ENCODE measurements at places on chromosomes 3 and 15.

GRCh38 chr15:39195961-39196486 lies 384.9 kb upstream of the THBS1 start:
- no peak for DNase-seq

DNA sequence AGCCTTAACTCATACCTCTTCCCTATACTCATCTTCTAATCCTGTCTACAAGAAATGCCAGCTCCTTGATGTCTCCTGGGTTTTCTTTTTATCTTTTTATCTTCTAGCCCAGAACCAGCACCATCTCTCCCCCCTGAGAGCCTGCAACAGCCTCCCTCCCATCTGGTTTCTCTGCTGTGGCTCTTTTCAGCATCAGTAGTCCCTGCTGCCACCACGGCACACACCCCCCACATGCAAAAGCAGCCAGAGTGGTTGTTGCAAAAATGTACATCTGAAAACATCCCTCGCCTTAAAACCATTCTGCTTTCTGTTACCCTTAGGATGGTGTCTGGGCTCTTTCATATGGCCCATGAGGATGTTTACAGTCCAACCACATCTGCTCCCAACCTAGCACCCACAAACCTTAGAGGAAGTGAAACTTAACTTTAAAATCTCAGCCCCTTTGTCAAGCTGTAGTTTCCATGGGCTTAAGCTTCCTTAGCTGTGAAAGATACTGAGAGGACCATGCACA lies 775 bp downstream of the TTC21A start:
- DNase-seq, result no peak

- DNase-seq, result no peak
Observed at GRCh38 chr3:156615592-156616173, 58.7 kb upstream of the TIPARP start.

- DNase-seq, result no peak
Observed at GRCh38 chr3:112002096-112002971, 3.6 kb downstream of the TAGLN3 start.

- DNase-seq, result no peak
Observed at GRCh38 chr3:67550541-67550940, 103.9 kb downstream of the SUCLG2 start.

GRCh38 chr3:155664925-155665695 lies 79.8 kb downstream of the PLCH1 start:
- no peak for DNase-seq

DNA sequence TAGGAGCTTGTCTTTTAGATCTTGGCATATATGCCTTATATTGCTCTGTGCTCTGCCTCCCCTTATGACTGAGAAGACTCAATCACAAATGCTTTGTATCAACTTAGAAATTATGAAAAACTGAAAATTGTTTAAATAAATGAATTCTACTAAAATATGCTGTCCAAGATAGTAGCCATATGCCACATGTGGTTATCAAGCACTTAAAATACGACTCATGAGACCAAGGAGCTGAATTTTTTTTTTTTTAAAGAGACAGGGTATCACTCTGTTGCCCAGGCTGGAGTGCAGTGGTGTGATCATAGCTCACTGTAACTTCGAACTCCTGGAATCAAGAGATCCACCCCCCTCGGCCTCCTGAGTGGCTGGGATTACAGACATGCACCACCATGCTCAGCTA lies 118.3 kb downstream of the RFTN1 start:
- no peak for DNase-seq

DNA sequence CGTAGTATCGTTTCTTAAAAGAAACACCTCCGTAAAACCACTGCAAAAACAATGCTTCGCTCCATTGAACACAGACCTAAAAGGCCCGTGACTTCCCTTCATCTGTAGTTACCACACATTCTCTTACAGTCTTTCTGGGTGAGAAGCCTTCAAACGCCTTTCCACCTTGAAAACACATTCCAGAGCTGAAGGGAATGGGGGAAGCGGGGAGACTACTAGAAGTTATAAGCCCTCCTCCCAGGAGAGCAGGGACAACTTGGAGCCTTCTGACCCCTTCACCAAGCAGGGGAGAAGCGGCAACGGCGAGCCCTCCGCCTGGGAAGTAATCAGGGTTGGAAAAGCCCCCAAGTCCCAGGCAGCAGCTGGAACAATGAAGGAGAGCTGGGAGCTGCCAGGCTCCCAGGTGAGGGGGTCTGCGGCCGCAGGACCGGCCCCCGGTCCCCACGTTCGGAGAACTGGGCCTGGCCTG lies 461 bp downstream of the SECISBP2L start:
- no peak for DNase-seq

DNA sequence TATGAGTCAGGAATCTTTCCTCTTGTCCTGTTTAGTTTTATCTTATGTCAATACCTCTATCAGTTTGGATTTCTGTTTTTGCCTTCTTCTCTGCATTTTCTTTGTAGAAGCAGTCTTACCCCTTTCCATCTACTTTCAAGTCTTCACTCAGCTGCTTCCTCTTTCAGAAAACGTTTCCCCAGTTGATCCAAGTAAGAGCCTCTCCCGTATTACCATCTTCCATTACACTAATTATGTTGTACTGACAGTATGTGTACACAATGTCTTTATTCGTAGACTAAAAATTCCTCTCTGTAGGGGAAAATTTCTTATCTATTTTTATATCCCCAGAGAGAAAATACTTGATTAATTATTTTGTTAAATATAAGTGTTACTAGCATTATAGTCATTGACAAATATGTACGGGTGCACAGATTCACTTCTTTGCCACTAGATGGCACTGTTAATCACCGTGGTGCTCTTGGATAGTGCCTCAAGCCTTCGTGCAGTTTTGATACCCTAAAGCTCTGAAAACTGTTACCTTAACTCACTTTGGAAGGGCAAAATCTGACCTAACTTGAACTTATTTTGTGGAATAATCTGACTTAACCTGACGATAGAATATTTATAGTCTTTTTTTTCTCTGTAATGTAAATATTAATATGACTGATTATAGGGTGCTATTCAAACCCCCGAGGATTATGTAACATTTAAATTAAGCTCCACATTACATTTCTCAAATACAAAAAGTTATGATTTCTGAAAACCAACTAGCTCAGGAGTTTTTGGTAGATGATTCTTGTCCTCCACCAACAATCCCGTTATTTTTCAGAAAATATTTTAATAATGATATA lies 74.2 kb upstream of the POU1F1 start:
- DNase-seq, result no peak

DNA sequence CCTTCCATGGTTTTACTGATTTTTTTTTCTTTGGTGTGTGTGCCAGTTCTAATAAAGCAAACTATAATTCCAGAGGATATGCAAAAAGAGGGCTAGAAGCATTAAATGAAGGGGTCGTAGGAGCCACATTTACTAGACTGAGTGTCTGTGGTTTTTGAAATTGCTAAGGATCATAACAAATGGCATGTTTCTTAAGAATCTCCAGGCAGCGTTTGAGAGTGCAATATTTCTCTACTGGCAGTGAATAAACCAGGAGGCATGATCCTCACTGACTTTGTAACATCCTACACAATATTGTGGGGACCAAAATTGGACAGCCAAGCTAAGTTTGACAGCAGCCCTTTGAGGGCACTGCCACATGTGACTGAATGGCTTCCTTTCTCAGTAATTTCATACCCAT lies 115.9 kb upstream of the CCNL1 start:
- DNase-seq, result no peak

GRCh38 chr3:180408654-180409053 lies 193.3 kb upstream of the TTC14 start:
- DNase-seq, result no peak

GRCh38 chr3:55180161-55180560 lies 252.3 kb upstream of the LRTM1 start:
- DNase-seq, result no peak

DNA sequence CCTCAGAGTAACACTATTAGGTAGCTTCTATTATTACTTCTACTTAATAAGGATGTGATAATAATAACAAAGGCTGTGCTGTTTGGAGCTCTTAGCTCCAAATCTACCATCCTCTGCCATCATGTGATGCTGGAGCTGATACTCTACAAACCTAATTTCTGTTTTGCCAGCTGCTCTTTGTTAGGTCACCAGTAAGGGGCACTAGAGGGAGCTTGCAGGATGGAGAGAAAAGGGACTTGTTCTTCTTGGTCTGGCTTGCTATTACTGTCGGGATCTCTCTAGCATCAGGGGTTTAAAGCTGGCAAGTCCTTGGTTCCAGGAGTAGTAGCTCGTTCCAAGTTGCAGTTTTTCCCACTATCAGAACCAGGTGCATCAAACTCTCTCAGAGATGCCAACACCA lies 194.9 kb upstream of the KBTBD8 start:
- no peak for DNase-seq

GRCh38 chr3:94158512-94158911 lies 95.7 kb downstream of the NSUN3 start:
- DNase-seq, result no peak

- no peak for DNase-seq
Observed at GRCh38 chr3:9380014-9380413, 17.2 kb downstream of the THUMPD3 start.

- DNase-seq, result no peak
Observed at GRCh38 chr15:74895830-74896229, 6.0 kb downstream of the MPI start.

DNA sequence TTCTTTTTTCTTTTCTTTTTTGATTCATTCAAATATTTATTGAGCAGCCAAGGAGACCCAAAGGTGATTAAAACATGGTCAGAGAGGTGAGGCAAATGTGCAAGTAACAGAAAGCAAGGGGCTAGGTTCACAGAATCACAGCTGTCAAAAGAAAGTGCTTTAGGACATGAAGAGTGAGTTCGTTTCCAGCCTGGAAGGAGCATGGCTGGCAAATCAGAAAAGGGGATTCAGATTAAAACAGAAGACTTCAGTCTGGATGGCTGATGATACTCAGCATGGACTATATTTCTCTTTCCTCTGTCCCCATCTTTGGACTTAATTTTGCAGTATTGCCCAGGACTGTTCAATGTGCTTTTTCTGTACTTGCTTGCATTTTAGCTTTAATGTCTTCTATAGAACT lies 151.2 kb downstream of the NR1D2 start:
- no peak for DNase-seq

DNA sequence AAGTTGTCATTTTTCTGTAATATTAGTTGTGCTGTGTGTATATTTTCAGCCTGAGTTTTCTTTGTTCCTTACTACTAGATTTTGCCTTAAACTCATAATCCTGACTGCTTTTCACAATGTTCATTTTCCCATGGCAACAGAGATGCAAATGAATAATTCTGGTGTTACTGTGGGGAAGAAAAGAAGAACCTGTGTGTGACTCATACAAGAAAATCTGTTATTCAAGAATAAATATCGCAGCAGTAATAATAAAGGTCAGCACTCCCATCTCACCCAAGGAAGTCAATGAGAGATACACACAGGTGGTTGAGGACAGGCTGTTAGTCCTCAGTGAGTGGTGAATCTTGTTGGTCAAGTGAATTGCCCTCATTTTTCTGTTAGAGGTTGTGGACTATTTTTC lies 656.6 kb upstream of the NAALADL2 start:
- no peak for DNase-seq

- no peak for DNase-seq
Observed at GRCh38 chr3:153404157-153404556, 242.1 kb downstream of the RAP2B start.

Measured in osteocyte (in vitro differentiated cells).